ENCODE measurements at places on chromosomes 12 and 14.

GRCh38 chr12:53504004-53504920 lies 3.0 kb downstream of the NPFF start:
- DNase-seq: no peak

DNA sequence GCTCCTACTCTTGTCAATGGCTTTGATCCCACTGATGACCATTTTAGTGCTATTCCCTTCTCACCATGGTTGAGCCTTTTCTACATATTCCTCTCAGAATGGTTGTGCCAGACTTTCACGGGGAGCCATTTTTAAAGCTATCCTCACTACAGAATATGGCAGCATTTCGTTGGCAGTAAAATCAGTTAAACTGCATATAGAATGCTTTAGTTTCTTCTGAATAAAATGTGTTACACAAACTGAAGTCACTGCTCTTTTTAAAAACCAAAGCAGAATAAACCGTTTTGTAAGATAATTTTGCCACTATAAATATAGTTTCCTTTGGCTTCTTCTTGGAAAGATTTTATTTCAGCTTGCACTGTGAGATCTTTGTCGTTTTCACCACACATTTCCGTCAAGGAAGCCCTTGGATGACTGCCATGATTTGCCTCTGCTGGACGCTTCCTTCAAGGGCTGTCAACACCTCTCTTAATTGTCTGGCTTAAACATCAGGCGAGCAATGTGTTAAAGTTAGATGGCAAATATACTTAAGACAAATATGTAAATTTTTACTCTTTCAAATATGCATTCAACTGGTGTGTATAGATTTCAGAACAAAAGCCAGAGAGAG lies 624.2 kb downstream of the DIO2 start:
- DNase-seq: no peak

DNA sequence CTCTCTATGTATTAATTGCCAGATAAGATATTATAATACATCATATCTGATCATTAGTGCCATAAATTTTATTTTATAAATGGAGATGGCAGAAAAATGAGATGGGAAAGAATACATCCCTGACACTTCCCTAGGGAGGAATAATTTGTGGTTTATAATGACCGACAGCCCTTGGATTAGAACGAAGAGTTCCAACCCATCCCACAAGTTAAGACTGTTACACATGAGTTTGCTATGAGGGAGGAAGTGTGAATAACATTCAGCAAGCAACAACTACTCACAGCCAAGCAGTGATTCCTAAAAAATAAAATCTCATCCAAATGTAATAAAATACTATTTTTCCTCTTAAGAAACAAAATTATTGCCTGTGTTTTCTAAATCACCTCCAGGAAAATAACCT lies 299.0 kb downstream of the CCDC91 start:
- no peak for DNase-seq

DNA sequence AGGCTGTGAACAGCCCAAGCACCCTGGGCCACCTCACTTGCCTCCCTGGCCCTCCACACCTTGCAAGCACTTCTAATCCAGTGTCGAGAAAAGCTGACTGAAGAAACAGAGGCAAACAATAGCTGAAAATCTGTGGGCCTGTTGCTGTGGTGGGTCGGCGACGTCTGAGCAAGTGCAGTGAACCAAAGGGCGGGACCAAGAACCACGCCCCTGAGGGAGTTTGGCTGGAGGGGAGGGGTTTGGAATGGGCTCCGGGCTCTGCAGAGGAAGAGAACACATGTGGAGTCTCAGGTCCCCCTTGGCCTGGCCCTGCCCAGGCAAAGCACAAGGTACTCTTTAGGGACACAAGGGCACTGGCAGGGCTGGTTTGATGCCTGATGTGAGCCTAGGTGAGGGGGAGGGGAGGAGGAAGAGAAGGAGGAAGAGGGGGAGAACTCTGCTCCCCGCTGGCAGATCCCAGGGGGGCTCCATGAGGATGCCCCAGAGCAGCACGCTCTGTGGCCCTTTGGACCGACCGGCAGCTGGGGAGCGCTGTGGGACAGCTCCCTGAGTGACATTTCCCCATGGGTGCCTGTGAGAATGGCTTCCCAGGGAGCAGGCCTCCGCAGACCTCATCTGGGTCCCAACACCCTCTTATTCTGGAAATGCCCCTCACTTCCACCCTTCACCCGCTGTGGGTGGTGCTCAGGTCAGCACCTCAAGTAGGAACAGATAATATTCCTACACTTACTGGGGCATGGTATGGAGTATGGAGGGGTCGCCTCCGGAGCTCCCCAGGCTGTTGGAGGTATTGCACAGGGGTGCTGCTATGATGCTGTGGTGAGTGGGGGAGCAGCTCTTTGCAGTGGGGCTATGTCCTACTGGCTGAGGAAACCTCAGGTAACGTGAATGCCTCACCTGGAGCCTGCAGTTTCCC lies 85.5 kb downstream of the CPSF2 start:
- DNase-seq: no peak

DNA sequence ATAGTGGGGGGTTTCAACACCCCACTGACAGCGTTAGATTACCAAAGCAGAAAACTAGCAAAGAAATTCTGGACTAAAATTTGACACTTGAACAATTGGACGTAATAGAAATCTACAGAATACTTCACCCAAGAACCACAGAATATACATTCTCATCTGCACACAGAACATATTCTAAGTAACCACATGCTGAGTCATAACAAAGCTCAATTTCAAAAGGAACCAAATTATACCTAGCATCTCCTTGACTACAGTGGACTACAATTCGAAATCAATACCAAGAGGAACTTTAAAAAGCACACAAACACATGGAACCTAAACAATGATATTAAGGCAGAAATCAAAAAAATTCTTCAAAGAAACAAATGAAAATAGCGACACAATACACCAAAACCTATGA lies 871.6 kb upstream of the MDGA2 start:
- no peak for DNase-seq

- DNase-seq: no peak
Measured at GRCh38 chr14:96086032-96086431, 46.9 kb downstream of the C14orf132 start.

DNA sequence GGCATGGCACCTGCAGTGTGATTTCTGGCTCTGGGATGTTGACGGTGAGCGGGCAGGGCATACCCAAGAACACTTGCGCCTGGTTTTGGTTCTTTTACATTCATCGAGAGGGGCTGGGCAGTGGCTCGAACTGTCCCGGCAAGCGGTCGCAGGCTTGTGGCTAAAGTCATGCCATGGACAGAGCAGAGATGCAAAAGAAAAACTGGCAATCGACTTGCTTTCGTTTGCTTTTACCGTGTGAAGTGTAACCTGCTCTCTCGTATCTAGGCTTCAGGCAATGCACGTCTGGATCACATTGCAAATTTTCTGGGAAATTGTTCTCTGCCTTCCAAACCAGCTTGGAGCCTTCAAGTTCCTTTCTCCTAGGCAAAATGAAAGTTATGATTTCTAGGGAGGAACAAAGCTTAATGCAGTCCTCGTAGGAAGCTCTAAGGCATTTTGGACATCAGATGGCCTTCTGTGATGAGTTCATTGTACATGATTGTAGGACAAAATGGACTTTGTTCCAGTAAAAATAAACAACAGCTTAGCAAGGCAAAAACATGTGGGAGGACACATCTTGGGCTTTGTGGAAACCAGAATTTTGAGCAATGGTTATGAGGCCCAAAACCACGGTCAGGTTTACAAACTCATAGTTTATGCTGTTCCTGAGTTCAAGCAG lies 18.3 kb downstream of the ADGRD1 start:
- DNase-seq: no peak

GRCh38 chr12:82959821-82960220 lies 273.1 kb downstream of the TMTC2 start:
- no peak for DNase-seq
